ENCODE measurements at places on chromosomes 2 and 18. TPM values are rescaled to one million over a fixed set of nuclear protein-coding genes. Genes with fewer than 3 reads are reported as not detected.
A peak's percentile ranks its signal among the peaks of the same experiment; 100 is the strongest.

The NFATC1 gene
- 17.6 TPM for total RNA-seq

DNA sequence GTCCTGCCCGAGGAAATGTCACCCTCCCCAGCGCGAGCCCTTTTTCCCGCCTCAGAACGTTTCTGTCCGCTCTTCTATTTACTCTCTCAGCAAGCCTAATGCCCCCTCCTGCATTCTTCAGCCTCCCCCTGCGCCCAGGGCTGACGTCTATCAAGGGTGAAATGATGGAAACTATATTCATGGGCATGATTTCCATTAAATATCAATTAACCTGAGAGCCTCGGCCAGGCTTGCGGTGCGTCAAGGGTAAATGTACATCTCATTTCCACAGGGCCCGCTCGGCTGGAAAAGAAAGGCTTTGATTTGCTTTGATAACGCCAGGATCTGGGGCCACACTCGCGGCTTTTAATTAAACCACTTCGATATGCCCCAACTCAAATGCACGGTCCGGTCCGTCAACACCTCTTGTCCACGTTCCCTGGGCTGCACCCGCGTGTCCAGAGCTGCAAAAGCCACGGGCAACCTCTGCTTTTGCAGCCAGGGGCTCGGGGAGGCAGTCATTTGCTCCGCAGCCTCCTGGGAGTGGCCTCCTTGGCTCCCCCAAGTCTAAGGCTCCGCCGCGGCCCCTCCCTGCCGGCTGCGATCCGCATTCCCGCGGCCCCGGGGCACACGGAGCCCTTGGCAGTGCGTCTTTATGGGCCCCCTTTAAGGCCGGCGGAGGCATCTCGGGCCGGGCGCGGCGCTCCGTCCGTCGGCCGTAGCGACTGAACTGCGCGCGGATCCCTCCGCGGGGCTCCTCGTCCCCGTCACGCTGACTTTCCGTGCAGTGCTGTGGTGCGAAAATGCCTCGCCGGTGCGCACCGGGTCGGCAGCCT, at the start of gene HOXD8:
TSS of gene HOXD8 (plus strand) at position 724 of the 815 bp plus-strand sequence. CDS start 662 bp downstream, outside the sequence.
- ATAC-seq, result peak; percentile 37

- no peak for ATAC-seq
Measured at GRCh38 chr2:73281244-73281643, 3.0 kb downstream of the FBXO41 start.

GRCh38 chr2:140943867-140944266, 1186.9 kb downstream of the LRP1B start:
- ATAC-seq, result no peak

DNA sequence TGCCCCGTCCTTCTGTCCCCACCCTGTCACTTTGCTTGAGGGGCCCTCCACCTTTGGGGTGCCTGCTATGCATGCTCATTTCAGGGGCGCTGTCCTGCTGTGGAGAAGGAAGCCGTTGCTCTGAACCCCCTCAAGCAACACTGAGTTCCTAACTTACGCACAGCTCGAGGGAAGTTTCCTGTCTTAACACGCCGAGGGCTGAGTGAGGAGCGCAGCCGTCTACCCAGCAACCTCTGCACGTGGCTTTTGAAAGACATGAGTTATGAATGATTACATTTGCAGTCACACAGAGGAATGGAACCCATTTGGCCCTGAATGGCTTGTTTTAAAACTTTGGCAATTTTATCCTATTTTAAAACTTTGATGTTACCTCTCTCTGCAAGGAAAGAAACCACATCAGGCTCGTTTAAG, 14.0 kb downstream of the RAMP1 start:
- ATAC-seq, result peak; percentile 31

- peak; percentile 1 for ATAC-seq
Measured at GRCh38 chr2:231514951-231515297, 15.3 kb downstream of the NMUR1 start.

DNA sequence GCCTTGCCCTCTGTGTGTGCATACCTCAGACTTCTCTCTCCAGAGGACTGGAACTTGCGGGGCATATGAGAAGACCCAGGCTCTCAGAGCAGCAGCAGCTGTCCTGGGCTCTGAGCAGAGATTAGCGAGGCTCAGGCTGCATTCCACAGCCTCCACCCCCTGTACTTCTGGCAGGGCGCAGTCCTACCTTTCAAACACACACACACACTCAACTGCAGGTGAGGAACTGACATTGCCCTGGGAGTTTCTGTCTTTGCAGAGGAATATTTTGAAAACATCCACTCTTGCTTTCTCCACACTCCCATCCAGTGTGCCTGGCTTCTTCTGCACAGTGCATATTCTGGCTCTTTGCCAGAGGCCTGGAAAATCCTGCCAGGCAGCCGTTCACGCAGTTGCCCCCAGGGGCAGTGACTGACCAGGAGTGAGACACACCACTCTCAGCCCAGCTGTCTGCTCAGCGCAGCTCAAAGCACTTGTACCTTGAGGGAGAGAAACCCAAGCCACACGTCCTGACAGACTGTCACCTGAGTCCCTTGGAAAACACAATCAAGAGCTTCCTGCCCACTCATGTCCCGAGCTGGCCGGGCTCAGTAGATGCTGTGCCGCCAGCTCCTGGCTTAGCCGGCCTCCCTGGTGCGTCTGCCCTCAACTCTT, 460.8 kb downstream of the RNF144A start:
- ATAC-seq, result no peak

The CYRIA gene
- 9.3 TPM for total RNA-seq

- no peak for ATAC-seq
Measured at GRCh38 chr2:125042727-125043126, 1017.6 kb downstream of the CNTNAP5 start.

DNA sequence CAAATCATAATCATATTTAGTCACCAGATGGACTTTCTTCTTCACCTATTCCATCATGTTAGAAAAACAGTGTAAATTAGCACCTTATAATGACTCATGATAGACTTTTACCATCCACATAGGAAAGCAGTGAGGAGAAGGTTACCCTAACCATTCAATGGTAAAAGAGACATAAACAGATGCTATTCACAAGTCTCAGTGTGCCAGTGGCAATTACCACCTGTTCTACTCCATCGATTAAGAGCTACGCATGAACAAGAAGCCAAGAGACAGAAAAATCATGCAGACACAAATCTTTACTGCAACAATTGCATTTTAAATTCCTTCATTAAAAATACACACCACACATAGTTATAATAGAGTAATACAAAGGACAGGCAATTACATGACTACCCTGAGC, 106.7 kb upstream of the CHAC2 start:
- no peak for ATAC-seq

DNA sequence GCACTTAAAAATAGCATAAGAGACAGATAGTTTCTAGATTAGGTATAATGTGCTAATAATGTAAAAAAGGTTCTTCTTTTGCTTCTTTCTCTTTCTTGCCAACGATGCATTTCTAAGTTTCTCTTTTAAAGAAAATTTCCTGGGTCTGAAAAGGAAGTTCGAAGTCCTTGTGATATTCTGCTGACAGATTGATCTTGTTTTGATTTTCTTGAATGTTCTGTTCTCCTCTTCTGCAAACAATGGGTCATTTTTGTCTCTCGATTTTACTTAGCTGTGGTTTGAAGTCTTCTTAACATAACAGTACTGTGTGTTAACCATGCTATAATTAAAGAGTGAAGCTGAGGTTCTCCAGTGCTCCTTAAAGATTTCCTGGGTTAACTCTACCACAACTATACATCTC, 61.1 kb upstream of the ACYP2 start:
- ATAC-seq, result no peak

DNA sequence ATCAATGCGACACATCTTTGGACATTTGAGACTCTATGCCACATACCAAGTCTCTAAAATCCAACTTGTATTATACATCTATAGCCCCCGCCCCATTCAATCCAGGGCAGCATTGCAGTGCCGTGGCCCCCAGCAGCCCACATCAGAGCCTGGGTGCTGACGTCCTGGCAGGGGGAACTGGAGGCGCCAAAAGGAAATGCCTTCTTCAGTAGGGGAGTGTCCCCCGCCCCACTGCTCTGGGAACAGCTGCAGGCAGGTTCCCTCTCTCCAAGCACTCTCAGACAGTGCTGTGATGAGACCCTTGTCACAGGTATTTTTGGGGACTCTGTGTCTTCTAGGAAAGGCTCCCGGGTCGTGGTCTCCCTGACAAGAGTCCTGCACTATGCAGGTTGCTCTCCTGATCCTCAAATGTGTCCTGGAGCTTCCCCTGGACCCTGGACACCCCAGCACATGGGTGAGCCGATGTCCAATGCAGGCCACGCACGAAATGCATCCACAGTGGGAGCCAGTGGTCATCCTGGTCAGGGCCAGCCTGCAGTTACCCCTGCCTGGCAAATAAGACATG, 188.7 kb downstream of the RTP5 start:
- ATAC-seq, result no peak

DNA sequence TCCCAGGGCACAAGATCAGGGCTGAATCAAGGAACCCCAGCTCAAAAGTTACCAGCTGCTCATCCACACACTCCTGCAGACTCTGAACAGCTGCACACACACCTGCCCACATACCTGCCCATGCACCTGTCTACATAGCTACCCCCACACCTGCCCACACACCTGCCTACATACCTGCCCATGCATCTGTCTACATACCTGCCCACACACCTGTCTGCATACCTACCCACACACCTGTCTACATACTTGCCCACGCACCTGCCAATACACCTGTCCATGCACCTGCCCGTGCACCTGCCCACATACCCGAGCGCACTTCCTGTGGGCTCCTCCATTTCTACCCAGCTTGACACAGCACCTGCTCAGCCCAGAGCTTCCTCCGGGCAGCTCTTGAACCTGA, 122.8 kb upstream of the AGAP1 start:
- no peak for ATAC-seq

The ERBB4 gene
- 0.54 TPM for total RNA-seq

The CCDC85A gene
- 7.0 TPM for total RNA-seq

DNA sequence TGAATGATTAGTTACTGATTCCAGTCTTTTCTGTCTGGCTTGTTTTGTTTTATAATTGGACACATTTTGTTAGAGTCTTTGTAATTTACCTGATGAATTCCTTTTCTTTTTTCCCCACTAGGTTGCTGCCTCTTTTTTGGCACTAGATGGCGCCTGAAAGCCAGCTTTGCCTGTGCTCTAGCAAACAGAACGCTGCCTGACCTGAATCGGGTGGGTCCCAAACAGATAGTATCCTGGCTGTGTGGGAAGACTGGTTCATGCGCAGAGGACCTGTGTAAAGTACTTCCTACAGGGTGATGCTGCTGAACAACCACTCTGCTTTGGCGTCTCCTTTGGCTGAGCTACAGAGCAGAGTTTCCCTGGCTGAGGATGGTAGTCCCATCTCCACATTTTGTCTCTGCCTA, 288.2 kb downstream of the IKZF2 start:
- ATAC-seq, result no peak

DNA sequence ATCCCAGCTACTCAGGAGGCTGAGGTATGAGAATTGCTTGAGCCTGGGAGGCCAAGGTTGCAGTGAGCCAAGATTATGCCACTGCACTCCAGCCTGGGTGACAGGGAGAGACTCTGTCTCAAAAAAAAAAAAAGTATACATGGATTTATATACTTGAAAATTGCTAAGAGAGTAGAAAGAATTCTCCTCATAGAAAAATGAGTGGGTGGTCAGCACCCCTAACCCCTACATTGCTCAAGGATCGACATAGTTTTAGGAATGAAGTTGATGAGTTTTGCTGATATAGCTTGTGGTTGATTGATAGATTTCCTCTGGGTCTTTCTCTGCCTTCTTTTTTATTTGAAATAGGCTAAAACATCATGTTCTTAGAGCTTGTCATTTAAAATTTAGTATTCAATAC, 58.9 kb downstream of the EML4 start:
- ATAC-seq, result no peak

GRCh38 chr2:239193401-239193811, 207.4 kb downstream of the HDAC4 start:
- ATAC-seq, result no peak

DNA sequence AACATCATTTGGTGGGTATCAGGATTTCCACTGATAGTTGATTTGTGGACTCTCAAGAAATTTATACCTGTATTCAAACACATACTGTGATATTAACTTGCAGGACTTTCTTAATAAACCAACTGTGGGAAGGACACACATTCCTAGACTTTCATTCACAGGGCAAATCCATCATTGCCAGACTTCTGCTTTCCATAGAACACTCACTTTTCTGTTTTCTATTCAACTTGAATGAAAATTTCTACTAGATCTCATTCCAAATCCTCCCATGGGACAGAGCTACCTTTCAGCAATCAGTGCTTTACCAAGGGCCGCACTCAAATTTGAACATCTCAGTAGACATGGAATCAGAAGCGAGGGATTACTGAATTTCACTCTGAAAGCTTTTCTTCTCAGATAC, 612.5 kb downstream of the IRS1 start:
- no peak for ATAC-seq

GRCh38 chr18:25831301-25831701, 259.1 kb downstream of the SS18 start:
- ATAC-seq, result peak; percentile 21

- ATAC-seq, result no peak
Measured at GRCh38 chr2:38722271-38723061, 28.7 kb downstream of the SRSF7 start.

DNA sequence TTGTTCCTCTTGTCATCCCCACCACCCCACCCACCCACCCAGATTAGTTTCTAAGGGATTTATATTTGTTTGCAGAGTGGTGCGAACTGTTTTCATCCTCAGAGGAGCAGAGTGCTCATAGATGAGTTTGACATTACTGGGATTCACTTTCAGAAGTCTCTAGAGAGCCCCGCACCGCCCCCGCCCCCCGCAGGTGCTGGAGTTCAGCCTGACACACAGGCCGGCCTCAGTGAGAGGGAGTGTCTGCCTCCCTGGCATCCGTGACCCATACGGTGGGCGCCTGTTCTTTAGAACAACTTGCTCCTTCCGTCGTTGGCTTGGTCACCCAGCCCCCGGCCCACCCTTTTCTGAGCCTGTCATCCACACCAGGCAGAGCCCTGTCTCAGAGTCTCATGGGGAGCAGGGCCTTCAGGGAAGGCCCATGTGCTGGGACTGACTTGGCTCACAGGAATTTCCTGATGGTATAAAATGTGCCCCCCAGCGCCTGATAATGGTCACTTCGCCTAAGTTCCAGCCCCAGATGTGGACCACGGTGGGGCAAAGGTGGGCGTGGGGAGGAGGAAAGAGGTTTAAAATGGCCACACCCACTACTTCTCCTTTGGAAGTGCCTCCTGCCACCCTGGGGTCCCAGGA, 44.3 kb downstream of the HPCAL1 start:
- ATAC-seq, result no peak

GRCh38 chr2:151289972-151290866, 751 bp upstream of the NMI start:
- peak; percentile 75 for ATAC-seq

DNA sequence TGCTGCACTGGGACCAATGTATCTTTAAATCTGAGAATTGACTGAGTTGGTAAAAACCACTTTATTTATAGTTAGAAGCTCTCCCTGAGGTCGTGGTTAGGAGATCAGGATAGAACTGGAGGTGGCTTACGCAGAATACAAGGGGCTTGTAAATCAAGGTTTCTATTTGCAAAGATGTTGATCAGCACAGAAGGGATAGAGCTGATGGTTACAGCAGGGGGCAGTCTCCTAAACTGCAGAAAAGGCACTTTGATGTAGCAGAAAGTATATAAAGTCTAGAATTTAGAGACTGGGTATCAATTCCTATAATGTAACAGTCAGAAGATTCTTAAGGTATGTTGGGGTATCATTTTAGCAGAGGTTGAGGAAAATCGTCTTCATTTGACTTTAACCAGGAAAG, 25.2 kb upstream of the ACVR1 start:
- ATAC-seq, result no peak

The ARHGAP25 gene
- 2.2 TPM for total RNA-seq

The ANKRD30B gene
- total RNA-seq, result not detected
